KBM-7 (cell line): ENCODE measurements at places on chromosomes 5 and 9.
A peak's percentile ranks its signal among the peaks of the same experiment; 100 is the strongest.

DNA sequence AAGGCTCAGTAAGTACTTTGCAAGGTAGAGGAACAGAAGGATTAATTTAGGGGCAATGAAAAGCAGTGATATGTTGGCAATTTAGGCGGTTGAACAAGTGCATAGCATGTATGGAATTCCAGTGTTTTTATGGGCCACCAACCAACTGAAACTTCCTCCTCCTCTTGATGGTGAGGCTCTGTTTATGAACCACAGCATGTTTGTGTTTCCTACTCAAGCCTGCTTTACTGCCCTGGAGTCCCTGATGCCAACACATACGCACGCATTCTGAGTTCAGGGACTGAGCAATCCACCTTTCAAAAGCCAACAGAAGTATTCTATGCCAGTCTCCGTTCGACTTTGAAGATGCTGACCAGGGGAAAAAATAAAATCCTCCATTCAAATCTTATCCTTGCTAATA, 417.5 kb downstream of the EFNA5 start:
- DNase-seq, result no peak

- no peak for DNase-seq
Observed at GRCh38 chr9:81259896-81260295, 429.5 kb downstream of the TLE1 start.

DNA sequence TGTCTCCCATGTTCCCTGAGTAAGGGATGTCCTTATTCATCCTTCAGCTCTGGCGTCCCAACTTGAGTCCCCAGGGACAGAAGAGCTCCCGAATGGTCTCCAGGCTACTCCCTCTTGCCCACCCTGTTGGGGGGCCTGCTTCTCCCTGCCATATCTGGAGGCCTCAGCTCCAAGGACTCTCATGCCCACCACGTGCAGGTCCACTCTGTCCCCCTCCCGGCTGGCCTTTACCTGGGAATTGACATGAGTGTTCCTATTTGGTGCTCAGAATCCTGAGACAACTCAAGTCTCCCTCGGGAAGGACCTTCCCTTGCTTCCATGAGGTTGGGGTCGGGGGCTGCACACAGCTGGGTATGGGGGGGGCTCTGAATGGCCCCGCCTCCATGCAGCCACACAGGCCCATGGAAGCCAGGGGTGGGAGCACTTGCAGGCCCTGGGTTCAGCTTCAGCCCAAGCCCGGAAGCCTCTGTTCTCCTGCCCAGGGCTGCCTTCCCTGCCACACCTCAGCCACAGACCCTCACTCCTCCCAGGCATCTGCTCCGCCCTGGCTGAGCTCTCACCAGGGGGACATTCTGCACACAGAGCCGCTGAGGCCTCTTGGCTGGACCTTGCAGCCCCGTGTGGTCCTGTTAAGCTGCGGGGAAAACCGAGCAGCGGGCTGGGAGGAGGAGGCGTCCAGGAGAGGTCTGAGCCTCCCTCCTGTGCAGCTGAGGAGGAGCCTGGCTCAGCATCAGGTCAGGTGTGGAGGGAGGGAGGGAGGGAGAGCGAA, 121.9 kb downstream of the PHF2 start:
- no peak for DNase-seq

DNA sequence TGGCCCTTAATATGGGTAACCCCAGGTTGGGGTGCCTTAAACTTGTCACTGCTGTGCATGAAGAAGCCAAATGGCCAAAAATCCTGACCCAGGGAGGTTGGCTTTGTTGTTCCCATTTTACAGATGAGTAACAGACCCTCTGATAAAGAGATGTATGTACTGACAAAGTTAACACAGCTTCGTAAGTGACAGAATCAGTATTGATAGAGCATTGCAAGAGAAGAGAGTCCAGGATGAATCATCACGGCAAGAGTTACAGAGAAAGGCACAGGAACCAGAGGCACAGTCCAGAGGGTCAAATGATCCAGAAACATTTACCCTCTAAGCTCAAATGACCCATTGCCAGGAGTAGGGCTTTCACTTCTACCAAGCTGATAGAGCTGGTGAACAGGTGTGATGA, 103.8 kb upstream of the SMC2 start:
- DNase-seq, result no peak

- DNase-seq, result peak; percentile 3
Observed at GRCh38 chr5:148290271-148291195, 21.7 kb upstream of the SPINK7 start.

DNA sequence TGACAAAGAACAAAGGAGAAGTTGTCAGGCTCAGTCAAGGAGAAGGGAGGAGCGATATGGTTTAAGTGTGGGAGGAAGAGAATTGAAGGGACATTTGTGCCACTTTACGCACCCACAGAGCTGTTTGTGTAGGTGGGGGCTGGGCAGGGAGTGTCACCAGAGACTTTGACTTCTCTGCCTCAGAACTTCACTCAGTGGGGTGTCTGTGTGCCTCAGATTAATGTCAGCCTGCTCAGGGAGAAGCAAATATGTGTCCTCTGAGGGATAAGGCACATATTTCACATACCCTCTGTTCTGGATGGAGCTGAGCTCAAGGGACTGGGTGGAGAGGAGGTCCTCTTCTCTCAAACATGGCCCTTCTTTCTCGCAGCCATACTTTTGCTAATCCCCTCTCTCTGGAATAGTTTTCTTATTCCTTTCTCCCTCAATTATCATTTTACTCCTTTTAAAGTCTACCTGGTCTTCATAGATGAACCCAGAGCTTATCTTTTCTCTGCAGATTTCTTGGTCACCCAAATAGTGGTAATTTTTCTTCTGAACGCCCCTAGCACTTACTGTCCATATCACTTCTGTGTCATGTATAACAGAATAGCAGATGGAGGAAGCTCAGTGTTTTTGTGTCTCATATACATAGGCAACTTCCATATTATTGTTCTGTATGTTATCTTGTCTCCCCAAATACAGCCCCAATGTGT, 77.0 kb downstream of the IQGAP2 start:
- peak; percentile 71 for DNase-seq

- no peak for DNase-seq
Observed at GRCh38 chr9:91418215-91418610, 5.4 kb downstream of the NFIL3 start.

DNA sequence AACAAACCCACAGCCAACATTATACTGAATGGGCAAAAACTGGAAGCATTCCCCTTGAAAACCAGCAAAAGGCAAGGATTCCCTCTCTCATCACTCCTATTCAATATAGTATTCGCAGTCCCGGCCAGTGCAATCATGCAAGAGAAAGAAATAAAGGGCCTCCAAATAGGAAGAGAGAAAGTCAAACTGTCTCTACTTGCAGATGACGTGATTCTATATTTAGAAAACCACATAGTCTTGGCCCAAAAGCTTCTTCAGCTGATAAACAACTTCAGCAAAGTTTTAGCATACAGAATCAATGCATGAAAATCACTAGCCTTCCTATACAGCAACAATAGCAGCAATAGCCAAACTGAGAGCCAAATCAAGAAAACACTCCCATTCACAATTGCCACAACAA, 333.7 kb upstream of the EDIL3 start:
- no peak for DNase-seq

GRCh38 chr5:139667730-139668063, 19.5 kb downstream of the CXXC5 start:
- no peak for DNase-seq

- DNase-seq, result no peak
Observed at GRCh38 chr9:134982311-134982710, 64.6 kb upstream of the FCN1 start.

GRCh38 chr9:133901184-133901835, 90.8 kb downstream of the VAV2 start:
- DNase-seq, result no peak

- DNase-seq, result no peak
Observed at GRCh38 chr5:140249536-140249935, 53.4 kb downstream of the PFDN1 start.

- no peak for DNase-seq
Observed at GRCh38 chr9:117868594-117868993, 164.4 kb downstream of the TLR4 start.

GRCh38 chr5:112534611-112535255, 115.7 kb upstream of the EPB41L4A start:
- no peak for DNase-seq

DNA sequence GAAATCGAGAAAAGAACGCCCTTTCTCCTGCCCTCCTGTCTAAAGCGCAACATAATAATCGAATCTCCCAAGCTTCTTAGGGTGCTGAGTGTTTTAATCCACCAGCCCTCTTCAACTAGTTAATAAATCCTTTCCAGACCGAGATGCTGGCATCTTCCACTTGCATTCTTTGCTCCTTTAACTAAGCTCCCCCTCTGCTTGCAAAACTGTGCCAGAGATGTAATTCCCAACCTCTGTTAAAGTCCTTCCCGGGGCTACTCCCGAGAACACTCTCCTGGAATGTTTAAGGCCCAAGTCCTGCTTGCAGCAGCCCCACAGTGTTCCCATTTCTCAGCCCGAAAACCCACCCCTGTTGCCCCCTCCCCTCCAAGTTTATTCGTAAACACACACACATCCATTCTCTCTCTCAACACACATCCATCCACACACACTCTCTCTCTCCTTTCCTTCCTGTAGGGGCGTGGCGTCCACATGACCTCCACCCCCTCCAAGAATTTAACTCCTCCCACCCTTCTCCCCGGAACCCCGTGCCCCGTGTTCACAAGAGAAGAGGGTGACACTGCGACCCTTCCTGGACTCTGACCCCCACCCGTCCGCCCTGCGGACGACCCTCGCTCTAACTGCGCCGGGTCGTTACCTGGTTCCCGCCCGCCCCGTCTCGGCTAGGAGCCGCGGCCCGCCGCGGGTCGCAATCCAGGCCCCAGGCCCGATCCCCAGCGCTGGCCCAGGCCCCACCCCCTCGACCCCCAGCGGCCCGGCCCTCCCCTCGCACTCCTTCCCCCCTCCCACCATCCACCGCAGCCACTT, 7.0 kb upstream of the MGAT1 start:
- peak; percentile 90 for DNase-seq

- DNase-seq, result no peak
Observed at GRCh38 chr5:164051745-164052144, 546.3 kb downstream of the MAT2B start.

GRCh38 chr5:32504989-32505596, 60.6 kb upstream of the ZFR start:
- DNase-seq, result peak; percentile 93

DNA sequence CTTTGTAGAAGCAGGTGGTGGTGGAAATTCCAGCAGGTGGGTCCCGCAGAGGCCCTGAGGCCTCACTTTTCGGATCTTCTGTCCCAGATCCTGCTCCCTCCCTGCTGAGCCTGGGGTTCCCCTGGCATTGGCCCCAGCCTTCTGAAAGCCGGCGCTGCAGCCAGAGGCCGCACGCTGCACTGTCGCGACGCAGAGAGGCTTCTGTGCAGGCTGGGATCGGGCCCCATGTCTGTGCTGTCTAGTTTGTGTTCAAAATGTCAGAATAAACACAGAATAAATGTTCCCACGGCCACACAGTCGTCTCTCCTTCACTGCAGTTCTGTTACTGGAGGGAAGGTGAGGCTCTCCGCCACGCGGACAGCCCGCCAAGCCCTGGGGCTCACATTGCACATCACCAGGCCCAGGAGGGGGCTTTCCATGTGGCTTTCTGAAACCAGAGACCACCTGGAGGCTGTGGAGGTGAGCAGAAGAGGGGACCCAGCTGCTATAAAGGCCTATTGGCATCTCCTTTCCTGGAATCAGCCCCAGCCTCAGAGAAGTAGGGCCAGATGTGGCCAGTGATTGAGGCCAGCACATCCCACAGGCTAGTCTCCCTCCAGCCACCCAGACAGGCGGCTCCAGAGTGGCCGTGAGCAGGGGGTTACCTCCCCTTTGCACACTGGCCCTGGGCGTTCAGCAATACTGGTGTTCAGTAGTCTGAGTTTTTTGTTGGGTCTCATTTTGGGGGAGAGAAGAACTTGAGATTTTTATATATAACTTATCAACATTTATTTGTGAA, 46.5 kb downstream of the USP20 start:
- no peak for DNase-seq

- DNase-seq, result no peak
Observed at GRCh38 chr5:141873933-141874261, 4.3 kb downstream of the PCDH1 start.

- DNase-seq, result no peak
Observed at GRCh38 chr5:107135391-107135790, 535.3 kb downstream of the EFNA5 start.

GRCh38 chr5:73960023-73960422, 334.0 kb downstream of the ARHGEF28 start:
- peak; percentile 3 for DNase-seq

DNA sequence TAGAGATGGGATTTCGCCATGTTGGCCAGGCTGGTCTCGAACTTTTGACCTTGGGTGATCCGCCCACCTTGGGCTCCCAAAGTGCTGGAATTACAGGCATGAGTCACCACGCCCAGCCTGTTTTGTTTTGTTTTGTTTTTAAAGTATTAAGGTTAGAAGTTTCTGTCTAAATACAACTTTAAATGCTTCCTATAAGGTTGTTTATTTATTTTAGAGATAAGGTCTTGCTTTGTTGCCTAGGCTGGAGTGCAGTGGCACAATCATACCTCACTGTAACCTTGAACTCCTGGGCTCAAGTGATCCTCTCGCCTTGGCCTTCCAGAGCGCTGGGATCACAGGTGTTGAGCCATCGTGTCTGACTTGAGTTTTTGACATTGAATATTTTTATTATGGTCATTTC, 11.4 kb downstream of the MRRF start:
- no peak for DNase-seq

- peak; percentile 80 for DNase-seq
Observed at GRCh38 chr9:83620841-83621636, 1.9 kb upstream of the IDNK start.

DNA sequence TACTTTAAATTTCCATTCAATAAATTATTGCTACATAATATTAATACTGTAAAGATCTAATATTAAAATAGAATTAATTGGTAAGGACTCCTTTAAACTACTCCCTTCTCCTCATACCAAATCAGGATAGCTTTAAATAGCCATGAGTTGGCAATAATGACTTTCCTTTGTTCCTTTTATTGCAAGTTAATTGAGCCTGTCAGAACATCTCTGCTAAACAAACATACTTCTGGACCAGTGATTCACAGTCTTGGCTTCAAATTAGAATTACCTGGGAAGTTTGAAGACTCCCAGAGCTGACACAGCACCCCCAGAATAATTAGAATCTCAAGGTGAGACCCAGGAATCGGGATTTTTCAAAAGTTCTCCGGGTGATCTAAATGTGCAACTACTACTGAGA, 18.7 kb downstream of the C5orf58 start:
- DNase-seq, result no peak

- peak; percentile 32 for DNase-seq
Observed at GRCh38 chr5:26482810-26483375, 555.5 kb downstream of the CDH9 start.

DNA sequence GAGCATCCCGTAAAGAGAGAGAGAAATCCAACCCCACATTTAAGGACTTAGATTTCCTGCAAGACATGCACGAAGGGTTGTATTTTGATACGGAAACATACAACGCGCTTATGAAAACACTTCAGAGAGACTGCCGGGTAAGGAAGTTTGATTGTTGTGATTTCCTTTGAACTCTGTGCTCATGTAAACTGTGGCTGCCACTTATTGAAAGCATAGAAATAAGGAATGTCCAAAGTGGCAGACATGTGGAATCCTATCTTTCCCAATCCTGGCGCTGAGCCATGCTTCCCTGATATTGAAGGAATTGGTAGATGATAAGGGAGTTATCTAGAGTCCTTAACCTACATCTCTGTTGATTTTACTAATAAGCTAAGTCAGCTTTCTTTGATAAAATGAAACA, 119.4 kb downstream of the PRKACG start:
- DNase-seq, result no peak

- no peak for DNase-seq
Observed at GRCh38 chr9:117387422-117387821, 27.4 kb downstream of the ASTN2 start.

- peak; percentile 18 for DNase-seq
Observed at GRCh38 chr5:176360894-176361436, 599 bp downstream of the KIAA1191 start.
